ENCODE measurements at places on chromosomes 11 and 22.
A peak's percentile ranks its signal among the peaks of the same experiment; 100 is the strongest.

DNA sequence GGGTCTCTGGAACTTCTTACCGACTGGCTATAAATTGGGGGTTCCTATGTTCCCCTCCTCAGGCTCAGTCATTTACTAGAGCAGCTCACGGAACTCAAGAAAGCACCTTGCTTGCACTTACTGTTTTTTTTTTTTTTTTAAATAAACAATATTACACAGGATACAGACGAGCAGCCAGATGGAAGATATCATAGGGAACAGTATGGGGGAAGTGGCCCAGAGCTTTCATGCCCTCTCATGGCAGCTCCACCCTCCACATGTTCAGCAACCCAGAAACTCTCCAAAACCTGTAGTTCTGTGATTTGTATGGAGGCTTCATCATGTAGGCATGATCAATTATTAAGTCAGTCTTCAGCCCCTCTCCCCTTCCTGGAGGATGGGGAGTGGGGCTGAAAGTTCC lies 7.5 kb downstream of the UVRAG start:
- no peak for DNase-seq

GRCh38 chr11:37712251-37712650 lies 1114.2 kb upstream of the RAG2 start:
- no peak for DNase-seq

GRCh38 chr11:9320047-9320446 lies 5.7 kb upstream of the TMEM41B start:
- DNase-seq: no peak

DNA sequence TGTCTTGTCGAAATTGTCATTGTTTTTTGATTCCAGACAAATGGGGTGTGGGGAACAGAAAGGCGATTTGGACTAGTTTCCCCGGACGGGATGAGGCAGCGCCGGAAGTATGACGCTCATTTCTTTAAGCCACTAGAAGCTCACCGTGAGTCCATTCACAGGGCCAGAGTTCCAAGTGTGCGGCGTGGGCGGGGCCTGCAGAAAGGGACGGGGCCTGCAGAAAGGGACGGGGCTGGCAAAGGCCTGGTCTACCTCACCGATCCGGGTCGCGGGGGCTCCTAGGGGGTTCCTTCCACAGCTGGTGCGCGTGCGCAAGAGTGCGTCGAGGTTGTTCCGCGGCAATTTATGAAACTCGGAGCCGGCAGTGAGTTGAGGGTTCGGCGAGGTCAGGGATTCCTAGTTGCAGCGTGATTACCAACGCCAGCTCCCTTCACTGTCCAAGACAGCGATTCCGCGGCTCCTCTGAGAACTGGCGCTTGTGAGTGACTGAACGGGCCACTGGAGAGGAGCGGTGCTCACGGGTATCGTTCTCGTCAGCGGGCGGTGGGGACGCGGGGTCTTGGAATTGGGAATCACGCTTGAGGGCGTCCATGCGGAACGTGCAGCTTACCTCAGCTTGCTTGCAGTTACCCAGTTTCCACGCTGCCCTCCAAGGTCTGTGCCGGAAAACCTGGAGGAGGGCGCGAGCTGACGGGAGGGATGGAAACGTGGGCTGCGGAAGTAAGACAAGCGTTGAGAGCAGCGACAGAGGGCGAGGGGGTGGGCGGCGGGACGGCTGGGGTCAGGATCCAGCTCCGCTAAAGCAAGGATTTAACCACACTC lies at the start of gene ZNF215:
TSS of gene ZNF215 (plus strand) at position 219 of the 822 bp plus-strand sequence. CDS start 5,847 bp downstream, outside the sequence.
- DNase-seq: no peak

DNA sequence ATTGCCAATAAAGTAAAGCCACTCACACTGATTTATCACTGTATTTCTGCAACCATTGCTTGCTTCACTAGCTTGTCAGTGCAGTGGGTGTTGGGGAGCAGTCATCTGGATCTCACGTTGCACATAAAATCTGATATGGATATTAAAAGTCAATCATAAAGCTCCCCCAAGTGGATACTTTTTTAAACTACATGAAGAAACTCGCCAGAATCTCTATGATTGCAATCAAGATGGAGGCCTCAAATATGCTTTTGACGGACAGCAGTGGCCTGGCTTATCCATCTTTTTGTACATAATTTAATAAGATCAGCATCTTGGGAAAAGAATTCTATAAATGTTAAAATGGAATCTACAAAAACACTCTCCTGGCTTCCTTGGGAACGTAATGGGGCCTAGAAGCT lies 137.7 kb downstream of the WT1 start:
- DNase-seq: peak; percentile 83

- no peak for DNase-seq
These were observed 3.2 kb upstream of the KRTAP5-10 start for GRCh38 chr11:71562120-71562519.

DNA sequence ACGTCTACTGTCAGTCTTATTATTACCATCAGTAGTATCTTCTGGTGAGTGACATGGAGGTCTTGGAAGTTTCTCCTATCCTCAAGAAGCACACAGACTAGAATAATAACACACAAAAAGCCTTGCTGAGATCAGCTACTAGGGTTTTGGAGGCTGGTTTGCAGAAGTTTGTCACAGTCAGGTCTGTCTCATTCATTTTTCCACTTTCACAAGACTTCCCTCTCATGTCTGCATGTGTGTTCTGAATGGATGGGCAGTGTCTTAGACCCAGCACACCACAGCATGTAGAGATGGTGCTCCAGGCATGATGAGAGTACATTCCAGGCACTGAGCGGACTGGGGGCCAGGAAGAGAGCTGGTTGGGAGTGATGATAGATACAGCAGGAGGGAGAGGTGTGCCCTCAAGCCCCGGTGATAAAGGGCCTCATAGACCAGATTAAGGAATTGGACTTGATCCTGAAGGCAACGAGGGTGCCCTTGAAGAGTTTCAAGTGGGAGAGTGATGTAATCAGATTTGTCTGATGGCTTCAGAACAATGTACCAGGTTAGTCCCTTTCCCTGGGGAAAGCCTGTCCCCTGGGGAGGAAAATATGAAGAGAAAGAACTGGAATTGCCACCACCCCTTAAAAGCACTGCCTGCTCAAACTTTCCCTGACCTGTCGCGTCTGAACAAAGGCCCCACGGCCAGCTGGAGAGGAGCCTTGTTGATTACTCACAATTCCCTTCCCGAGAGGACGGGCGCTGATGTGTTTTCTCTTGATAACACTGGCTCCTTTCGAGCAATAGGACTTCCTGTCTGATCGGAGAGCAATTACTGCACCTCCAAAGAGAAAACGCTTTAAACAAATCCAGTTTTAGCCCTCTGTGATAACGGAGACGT lies 45.1 kb upstream of the LMO2 start:
- DNase-seq: no peak

GRCh38 chr11:28615542-28615941 lies 507.4 kb downstream of the METTL15 start:
- DNase-seq: no peak

DNA sequence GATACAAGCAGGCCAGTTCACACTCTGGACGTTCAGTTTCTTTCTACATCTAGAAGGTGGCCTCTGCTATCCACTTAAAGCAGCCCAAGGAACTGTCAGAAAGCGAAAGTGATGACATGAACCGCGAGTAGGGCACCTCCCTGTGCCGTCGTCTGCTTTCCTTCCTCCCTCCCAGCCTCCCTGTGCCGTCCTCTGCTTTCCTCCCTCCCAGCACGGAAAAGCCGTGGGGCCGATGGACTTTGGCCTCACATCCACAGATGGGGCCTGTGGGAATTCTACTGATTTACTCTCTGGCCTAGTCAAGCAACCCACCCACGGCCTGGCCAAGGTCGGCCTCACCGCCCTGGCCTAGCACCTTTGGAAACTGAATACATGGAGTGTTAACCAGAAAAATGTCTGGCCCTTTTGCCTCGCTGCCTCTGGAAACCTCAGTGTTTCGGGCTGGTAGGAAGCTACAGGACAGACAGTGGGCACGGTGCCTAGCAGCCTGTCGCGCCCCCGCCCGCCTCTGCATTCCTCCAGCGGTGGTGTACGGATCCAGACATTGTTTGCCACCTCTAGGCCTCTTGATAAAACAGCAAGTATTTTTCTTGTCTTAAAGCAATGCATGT lies 14.2 kb downstream of the PEX26 start:
- no peak for DNase-seq

DNA sequence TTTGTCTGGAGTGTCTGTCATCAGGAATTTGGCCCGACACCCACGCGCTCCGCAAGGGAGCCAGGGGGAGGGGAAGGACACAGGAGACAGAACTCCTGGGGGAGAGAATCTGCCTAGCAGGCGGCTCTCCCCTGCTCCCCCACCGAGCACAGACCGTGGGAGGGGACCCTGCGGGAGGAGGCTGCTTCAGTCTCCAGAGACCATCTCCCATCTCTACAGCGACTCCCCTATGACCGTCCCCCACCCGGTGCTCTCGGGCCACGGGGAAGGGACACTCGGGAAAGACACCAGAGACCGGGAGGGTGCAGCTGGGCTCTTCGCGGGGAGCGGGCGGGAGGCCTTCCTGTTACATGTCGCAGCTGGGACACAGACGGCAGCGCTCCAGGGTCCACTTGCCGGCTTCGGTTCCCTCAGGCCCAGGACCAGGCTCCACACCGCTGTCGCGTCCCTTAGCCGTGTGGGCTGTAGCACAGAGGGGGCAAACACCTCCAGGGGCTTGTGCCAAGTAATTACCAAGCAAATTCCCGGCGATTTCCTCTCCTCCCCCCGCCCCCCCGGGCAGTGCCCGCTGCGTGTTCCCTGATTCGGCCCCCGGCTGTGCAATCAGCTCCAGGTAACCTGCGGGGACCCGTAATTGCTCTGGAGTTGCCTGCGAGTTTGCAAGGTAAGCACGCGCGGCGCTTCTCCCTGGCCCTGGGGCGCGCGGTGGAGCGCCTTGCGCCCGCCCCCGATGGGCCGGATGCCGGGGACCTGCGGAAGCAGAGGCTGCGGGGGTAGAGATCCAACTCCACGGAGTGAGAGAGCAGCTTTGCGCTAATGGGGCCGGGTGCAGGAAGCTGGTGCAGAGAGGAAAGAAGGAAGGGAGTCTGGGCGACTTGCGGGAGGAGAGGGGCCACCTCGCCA lies 155.1 kb upstream of the CADM1 start:
- DNase-seq: no peak

- no peak for DNase-seq
These were observed 8.0 kb downstream of the USP35 start for GRCh38 chr11:78196661-78197091.

DNA sequence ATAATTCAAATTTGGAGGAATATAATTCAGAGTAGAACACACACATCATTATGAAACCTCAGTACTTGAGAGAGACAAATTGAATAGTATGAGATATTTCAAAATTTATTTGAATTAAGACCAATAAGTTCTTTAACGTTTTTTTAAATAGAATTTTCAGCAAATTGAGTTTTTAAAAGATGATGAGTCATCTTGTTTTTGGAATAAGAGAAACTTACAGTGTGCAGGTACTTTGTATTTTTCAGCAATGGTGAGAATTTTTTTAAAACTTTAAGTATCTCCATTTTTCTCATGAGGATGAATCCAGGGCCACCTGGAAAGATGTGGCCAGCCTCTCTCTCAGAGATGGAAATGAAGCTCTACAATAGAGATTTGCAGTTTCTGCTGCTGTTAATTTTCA lies 1015.0 kb upstream of the TENM4 start:
- no peak for DNase-seq

DNA sequence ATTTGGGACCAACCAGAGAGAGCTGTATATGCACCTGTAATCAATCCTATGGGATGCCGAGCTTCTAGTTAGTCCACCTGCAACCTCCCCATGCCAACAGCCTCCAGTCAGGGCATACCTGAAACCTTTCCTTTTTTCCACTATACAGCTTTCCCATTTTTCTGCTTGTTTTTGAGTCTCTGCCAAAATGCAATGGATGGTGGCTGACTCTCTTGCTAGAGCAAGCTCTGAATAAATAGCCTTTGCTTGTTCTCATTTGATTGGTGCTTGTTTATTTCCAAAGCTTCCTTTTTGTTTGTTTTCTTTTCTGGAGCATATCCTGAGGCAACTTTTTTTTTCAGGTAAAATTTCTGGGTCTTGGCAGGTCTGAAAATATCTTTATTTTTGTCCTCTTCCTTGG lies 58.0 kb upstream of the PLET1 start:
- no peak for DNase-seq

GRCh38 chr11:38156495-38157146 lies 1558.6 kb upstream of the RAG2 start:
- DNase-seq: no peak

DNA sequence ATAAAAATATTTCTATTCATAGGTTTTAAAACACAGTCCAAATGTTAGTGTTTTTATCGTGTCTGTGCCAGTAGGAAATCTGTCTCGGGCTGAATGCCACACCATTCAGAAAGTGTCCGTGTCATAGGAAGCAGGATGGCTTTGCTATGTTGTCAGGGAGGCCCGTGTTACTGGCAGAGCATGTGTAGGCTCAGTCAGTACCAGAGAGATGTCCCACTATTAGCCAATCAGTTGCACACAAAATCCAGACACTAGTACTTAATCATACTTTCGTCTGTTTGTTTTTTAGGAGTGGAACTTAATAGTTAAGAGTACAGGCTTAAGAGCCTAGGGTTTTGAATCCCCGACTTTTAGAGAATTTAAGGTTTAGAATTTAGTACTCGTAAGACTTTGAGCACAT lies 30.2 kb upstream of the SYN3 start:
- DNase-seq: no peak

GRCh38 chr11:67436459-67437081 lies 912 bp downstream of the PTPRCAP start:
- DNase-seq: no peak

- DNase-seq: no peak
These were observed 15.1 kb upstream of the RGL4 start for GRCh38 chr22:23675502-23676415.

DNA sequence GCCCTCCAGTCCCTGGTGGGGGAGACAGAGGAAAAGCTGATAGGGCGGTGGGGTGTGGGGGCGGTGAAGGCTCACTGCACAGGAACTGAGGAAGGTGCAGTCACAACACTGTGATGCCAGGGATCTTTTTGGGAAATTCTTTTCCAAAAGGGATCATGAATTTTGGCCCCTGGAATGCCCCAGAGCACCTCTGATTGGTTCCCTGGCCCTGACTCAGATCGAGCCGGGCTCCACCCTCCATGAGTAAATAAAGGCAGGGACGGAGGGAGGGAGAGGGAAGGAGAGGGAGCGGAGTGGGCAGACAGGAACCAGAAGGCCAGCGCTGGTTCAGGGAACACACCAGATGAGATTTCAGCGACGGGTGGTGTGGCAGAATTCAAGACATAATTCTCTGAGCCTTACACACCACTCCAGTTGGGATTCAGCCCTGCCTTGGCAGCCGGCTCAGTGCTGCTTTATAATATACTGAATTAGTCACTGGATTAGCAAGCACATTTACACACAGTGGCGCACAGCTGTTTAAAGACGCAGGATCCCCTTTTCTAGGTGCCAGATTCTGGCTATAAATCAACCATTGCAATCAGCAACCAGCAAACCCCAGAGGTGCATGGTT lies 80.3 kb downstream of the ETS1 start:
- DNase-seq: no peak

GRCh38 chr22:33588860-33589259 lies 331.4 kb downstream of the LARGE1 start:
- DNase-seq: no peak

GRCh38 chr11:80627364-80627763 lies 1186.5 kb upstream of the TENM4 start:
- DNase-seq: no peak

DNA sequence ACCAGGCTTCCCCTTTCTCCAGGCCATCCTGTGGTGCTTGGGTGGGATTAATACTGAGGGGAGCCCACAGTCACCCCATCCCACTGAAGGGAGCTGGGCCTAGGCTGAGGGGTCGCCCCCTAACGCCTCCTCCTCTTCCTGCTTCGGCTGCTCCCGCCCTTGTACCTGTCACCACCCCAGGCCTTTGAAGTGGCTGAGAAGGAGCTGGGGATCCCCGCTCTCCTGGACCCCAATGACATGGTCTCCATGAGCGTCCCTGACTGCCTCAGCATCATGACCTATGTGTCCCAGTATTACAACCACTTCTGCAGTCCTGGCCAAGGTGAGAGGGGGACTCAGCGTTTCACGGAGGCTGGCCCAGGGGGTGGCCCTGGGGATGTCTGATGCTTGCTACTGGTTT lies 6.1 kb downstream of the MICALL1 start:
- DNase-seq: no peak
